ENCODE measurements at places on chromosomes 5 and 9.
A peak's percentile ranks its signal among the peaks of the same experiment; 100 is the strongest.

GRCh38 chr5:147418613-147419012 lies 91.3 kb downstream of the DPYSL3 start:
- DNase-seq = no peak

GRCh38 chr9:106964329-106964728 lies 101.4 kb downstream of the ZNF462 start:
- no peak for DNase-seq

DNA sequence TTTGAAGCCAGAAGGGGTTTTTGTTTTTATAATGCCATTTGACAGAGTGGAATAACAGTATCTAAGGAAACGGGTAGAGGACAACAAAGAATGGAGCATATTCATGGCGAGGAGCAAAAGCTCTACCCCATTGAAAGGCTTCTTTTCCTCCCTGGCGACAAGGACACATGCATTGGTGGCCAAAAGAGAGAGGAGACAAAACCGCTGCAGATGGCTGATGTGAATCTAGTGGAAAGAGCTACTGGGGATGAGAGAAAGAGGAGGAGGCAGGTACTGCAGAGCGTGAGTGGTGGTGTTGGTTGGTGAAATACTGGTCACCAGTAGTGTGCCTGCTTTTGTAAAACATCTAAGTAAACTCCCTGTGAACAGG lies 491 bp downstream of the APC start:
- no peak for DNase-seq

DNA sequence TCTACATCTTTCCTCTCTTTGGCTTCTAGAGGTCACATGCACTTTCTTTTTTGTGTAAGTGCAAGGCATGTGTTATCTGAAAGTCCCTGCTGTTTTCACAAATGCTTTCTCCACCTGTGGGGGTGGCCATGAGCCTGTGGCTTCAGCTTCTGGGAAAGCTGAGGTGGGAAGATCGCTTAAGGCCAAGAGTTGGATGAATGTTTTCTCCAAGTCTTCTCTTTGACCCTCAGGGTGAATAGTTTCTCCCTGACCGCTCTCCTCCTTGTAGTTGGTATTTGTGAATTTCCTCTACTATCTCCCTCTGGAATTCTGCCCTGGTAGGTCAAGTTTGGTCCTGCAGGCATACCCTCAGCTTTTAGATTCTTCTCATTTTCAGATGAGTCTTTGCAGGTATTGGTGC lies 74.2 kb downstream of the UGCG start:
- no peak for DNase-seq

- DNase-seq = no peak
Observed at GRCh38 chr5:157669701-157670097, 1.6 kb upstream of the C5orf52 start.

GRCh38 chr9:98809311-98810101 lies 2.0 kb downstream of the GALNT12 start:
- peak; percentile 46 for DNase-seq

- DNase-seq = no peak
Observed at GRCh38 chr5:158559066-158559465, 540.6 kb downstream of the EBF1 start.

DNA sequence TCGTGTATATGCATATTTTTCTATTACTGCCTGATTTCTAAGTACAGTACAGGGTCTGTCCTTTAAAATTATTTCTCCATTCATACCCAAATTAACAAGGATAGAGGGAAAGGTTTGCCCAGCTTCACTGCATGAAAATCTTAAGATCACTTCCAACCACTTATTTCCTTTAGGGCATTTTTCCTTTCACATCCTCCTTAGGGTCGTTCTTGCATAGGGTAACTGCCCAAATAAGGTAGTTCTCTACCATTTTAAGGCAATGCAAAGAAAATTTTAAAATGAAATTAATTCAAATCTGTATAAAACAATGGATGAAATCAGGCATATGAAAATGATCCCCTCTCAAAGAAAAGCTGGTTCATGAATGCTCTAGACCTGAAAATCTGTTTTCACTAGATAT lies 4.1 kb upstream of the CDC20B start:
- no peak for DNase-seq

DNA sequence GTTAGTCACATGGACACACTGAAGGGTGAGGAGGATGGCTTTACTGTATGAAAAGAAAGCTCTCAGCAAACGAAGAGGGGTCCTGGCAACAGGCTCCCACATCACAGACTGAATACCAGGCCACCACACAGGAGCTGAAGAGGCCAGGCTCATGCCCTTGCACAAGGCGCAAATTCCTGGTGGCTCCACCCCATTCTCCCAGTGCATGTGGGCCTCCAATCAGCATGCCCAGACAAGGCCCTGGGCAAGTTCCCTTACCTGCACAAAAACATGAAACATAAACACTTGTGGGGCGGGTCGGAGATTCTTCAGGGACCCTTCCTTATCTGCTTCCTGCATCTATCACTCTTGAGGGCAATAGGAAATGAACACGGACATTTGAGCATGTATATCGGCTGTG lies 935.8 kb upstream of the EDIL3 start:
- DNase-seq = no peak

DNA sequence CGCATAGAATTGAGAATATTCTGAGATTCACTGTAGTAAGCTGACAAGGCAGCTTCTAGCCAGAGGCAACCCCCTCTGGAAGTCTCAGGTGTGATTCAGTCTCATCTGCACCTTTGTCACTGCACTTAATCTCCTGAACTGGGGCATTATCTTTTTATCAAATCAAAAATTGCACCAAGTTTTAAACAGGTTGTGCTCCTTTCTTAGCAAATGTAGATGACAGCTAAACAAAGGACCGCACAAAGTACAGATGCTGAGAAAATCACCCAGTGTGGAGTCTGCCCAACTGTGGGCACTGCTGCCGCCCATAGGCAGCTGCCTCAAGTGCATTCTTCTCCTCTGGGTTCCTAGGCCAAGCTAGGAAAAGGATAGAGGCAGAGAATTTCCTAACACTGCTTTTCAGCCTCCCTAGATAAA lies 51.1 kb downstream of the STARD4 start:
- DNase-seq = no peak

DNA sequence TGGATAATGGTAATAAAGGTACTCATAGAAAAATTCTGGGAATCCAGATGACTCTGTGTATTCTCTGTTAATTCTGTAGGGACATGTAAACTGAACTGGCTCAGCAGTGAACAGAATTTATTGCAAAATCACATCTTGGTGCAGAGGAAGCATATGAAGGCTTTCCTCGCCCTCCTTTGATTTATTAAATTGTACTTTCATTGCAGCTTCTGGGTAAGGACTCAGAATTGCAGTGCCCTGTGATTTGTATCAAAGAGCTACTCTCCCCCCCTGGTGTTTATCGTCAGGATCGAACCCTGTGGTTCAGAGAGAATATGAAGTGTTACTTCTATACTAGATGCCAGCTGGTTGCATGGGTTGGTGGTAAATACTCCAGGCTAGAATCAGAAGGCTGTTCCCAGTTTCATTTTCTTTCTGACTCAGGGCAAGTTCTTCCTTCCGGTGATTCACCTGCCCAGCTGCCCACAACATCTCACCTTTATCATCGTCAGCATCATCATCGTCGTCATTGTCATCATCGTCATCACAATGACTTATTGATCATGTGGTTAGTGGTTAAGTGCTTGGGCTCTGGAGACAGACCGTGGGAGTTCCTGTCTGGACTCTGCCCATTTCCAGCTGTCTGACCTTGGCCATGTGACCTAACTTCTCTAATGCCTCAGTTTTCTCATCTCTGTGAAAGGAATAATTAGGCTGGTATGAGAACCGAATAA lies 238.8 kb downstream of the ARHGAP26 start:
- DNase-seq = no peak

DNA sequence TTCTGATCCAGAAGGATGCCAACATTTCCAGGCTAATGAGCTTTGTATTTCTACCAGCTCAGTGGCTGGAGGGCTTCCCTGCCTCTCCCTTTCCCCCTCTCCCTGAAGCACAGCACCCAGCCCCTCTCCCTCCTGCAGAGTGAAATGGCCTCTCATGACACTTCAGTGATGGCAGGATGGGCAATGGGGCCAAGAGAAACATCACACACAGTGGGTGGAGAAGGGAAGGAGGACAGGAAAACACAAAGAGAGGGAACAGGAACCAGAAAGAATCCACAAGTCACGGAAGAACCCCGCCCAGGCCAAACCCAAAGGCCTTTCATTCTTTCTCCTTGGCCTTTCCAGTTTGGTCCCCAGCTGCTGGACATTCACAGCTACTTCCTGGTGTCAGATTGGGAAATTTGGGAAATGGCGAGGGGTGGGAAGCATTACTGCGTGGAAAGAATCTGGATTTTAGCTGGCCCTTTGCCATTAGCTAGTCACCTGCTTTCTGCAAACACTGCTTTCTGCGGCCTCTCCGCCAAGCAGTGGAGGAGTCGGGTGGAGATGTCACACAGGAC lies 82.6 kb downstream of the GLDC start:
- no peak for DNase-seq

GRCh38 chr9:121450241-121450640 lies 49.4 kb downstream of the GGTA1 start:
- DNase-seq = no peak

DNA sequence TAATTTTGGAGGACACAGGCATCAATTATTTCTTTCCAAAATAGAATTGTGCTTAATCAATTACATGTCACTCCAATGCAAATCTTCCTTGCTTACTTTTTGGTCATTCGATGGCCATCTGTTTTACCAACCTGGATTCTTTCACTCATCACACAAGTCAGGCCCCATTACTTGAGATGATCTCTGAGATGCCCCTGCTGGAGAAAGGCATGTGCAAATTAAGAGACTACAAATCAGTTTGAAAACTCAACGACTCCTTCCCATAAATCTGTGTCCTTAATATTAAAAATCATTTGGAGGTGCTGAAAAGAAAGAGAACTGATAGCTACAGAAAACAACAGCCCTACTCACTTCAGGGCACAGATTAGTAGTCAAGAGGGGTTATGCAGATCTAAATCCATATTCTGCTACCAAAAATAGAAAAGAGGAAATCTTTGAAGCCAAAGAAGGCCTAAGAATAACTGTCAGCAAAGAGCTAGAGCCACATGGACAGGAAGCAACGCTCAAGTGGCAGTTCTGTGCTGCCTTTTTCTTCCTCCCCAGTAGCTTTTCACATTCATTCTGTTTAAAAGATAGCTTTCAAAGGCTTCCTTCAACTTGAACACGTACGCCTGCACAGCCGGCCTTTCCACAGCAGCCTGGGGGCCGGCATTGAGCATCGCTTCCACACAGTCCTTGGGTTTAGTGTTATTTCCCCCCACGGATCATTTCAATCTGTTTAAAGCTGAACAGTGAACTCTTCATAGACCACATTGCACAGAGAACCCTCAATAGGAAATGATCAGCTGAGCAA lies 79.3 kb upstream of the MAP3K1 start:
- no peak for DNase-seq

GRCh38 chr5:38636626-38637025 lies 80.2 kb upstream of the LIFR start:
- no peak for DNase-seq
